Stimulated activated CD8-positive, alpha-beta memory T cell treated with anti-CD3 and anti-CD28 coated beads, Interleukin-2, amount 100 ng/mL, for 48 hours (primary cell): ENCODE measurements at places on chromosomes 12 and 14.

DNA sequence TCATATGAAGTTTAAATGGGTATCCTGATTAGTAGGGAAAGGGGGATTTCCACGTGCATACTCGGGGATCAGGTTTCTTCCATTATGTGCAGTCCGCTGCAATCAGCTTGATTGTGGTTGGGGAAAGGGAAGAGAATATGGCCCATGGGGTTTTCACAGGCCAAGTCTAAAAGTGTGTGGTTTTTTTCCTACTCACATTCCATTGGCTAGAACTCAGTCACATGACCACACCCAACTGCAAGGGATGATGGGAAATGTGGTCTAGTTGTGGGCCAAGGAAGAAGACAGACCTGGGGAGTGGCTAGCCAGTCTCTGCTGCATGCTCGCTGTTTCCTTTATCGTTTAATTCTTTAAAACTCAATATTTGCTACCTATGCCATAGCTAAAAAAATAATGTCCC lies 105.1 kb downstream of the PRIMA1 start:
- DNase-seq: no peak

DNA sequence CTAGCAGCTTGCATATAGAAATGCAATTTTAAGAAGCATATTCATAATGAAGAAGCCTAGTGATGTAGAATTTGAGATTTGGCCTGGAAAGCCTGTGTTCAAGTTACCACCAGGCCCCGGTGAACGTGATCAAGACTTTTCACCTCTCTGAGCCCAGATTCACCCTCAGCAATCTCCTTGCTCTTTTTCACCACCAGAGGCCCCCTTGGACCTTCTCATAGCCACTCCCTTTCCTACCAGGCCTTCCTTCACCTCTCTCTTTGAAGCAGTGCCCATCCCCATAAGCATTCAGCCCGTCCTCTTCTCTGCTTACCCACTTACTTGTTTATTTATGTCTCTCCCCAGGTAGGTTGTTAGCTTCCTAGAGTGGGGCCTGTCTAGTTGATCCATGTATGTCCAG lies 1280.9 kb downstream of the AACS start:
- DNase-seq: no peak

GRCh38 chr14:22850944-22851764 lies 14.8 kb downstream of the MMP14 start:
- DNase-seq: peak; percentile 24

GRCh38 chr12:67909681-67910080 lies 79.6 kb upstream of the IFNG-AS1 start:
- no peak for DNase-seq

- no peak for DNase-seq
Observed at GRCh38 chr12:66571361-66571915, 107.4 kb downstream of the GRIP1 start.

- DNase-seq: no peak
Observed at GRCh38 chr14:38731962-38732361, 371.1 kb downstream of the SEC23A start.
